ENCODE measurements at places on chromosomes 12 and 14. TPM values are rescaled to one million over a fixed set of nuclear protein-coding genes. Genes with fewer than 3 reads are reported as not detected.

DNA sequence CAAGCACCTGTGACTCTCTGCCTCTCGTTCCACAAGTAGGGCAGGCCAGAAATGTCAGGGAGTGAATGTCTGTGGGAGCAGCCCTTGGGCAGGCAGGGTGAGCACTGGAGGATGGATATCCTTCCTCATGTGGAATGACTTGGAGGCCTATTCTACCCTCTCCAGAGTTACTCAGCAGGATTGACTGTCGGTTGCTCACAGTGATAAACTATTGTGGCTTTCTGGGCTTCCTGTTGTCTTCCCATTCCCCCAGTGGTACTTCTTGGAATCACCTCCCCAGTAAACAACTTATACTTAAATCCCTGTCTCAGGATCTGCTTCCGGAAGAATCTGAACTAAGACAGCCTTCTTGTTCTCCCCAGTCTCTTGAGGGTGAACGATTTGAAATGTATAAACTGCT lies 79.6 kb upstream of the MANSC4 start:
- no peak for ATAC-seq

GRCh38 chr14:57818511-57818910 lies 47.4 kb downstream of the SLC35F4 start:
- no peak for ATAC-seq

DNA sequence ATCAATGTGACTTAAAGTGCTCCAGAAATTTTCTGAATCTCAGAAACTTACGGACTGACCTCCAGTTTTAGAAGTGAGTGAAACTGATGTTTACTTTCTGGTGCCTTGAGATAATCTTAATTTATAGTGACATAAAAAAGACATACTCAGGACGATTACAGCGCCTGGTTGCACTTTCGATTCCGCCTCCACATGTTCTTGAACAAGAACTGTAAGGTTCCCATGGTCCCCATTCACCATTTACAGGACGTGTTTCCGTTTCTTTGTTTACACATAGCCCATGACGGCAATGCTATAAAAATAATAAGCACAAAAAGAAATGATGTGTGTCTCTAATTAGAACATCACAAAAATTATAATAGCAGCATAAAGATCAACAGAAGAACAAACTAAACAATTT lies 98.2 kb downstream of the ADAMTS20 start:
- no peak for ATAC-seq

DNA sequence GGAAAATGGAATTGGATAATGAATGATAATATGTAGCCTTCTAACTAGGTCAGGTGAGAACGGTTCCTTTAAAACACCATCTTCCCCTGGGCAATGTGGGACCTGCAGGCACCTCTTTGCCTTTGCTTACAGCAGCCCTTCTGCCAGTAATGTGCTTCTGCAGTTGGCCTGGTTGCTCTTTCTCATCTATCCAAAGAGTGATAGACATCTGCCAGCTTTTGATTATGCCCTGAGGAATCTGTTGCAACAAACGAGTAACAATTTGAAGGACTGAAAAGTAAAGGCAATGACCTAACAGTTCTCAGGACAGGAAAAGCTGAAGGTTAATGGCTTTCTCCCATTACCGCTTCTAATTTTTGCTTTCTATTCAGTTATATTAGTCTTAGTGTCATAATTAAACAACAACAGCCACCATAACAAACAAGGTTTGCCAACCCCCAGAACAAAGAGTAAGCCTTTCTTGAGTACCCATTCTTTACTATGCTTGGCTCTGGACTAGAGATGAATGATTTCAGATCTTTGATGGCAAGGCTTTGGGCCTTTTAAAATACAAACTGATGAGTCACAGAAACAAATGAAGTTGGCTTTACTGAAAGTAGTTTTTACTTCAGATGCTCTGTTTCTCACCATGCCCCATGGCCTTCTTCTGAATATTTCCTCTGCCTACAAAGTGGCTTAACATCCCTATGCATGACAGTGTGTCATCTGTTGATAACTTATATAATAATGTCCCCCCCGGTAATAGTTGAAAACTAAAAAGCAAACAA lies 76.1 kb upstream of the KRR1 start:
- no peak for ATAC-seq

- ATAC-seq, result no peak
Measured at GRCh38 chr12:59578254-59578653, 17.6 kb upstream of the SLC16A7 start.

The DBX2 gene
- total RNA-seq, result not detected

The LHX5 gene
- 0.27 TPM for total RNA-seq

Measured in motor neuron (in vitro differentiated cells).